Fibroblast of skin of right biceps (primary cell): ENCODE measurements at places on chromosomes 16 and 17.
A peak's percentile ranks its signal among the peaks of the same experiment; 100 is the strongest.

DNA sequence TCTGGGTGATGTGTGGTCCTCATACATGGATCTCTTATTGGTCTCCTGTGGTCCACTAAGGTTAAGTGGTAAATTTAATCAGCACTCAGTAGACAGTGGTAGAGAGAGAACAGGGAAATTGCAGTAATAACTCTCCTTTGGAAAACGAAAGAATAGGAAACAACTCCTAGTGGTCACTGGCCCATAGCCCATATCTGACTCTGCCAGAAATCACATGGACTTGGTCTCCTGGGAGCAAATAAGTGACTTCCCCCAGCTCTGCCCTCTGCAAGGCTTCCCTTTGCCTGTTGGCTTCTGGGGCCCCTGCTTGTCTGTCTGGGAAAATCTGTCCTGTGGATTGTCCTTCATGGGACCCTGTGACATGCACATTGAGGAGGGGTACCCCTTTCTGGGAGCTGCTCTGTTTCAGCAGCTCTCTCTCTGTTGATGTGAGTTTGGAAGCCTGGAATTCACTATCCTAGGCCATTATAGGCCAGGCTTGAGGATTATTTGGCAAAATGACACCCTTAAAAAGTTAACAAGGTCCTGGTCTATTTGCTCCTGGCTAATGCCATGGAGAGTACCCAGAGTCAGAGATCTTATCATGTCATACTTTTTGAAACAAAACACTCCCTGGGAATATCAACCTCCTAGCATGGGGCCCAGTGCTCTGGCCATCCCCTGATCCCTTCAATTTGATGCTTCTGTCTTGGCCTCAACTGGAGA, 58.0 kb upstream of the HNF1B start:
- DNase-seq: peak; percentile 73

DNA sequence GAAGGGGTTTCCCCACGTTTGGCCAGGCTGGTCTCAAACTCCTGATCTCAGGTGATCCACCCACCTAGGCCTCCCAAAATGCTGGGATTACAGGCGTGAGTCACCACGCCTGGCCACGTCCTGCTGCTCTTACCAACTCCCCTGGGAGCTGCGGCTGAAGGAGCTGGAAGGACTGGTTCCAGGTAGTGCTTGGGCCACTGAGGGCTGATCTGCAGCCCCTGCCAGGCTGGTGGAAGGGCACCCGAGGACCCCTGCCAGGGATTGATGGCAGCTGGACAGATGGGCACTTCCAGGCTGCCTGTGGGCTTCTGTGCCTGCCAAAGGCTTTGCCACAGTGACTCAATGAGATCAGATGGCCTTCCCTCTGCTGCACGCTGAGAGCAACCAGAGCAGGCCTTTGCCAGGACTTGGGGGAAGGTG, 2.3 kb downstream of the OXLD1 start:
- no peak for DNase-seq

GRCh38 chr16:74107795-74108610, 188.6 kb upstream of the PSMD7 start:
- peak; percentile 44 for DNase-seq

- DNase-seq: no peak
These were observed 54.0 kb downstream of the TMEM132E start for GRCh38 chr17:34633351-34633750.

DNA sequence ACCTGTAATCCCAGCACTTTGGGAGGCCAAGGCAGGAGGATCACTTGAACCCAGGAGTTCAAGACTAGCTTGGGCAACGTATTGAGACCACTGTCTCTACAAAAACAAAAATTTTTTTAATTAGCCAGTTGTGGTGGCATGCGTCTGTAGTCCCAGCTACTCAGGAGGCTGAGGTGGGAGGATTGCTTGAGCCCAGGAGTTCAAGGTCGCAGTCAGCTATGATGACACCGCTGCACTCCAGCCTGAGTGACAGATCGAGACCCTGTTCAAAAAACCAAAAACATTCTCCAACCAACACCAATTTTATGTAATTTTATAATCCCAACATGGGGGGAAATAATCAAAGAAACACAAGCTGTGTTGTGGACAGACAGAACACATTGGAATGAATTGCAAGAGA, 54.6 kb upstream of the TNRC6A start:
- DNase-seq: no peak

DNA sequence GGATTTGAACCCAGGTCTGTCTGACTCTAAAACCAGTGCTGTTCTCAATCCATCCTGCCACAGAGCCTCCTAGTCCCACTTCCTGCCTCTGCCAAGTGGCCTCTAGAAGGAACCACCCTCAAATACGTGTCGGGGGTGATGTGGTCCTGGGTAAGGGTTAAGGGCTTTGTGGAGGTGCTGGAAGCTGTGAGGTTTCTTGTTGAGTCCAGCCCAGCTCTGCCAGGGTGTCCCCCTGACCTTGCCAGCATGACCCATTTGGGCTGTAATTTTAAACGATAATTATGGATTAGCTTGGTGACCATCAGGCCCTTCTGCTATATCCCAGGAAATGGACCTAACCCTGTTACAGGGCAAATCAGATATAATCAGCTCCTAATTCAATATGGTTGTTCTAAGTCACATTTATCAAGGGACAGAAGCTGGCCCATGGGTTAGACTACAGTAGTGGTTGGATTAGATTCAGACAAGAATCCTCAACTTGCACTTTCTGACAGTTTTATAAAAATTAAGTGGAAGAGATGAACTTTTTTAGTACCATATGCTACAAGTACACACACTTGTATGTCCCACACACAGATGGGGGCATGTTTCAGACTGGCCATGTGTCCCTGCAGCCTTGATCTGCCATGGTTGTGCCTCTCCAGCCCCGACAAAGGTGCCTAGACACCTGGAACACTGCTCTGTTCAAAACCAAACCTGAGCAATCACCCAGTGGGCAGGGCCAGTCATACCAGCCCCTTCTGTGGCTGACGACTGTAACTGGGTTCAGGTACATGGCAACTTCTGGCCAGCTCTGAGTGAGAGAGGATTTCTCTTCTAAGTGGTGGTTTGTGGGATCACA, 48.0 kb downstream of the SMPD3 start:
- DNase-seq: no peak

- no peak for DNase-seq
These were observed 71.5 kb upstream of the RCVRN start for GRCh38 chr17:9976283-9977179.

- no peak for DNase-seq
These were observed 7.3 kb upstream of the SLC5A10 start for GRCh38 chr17:18944646-18945045.

- DNase-seq: no peak
These were observed 588.7 kb downstream of the RBFOX1 start for GRCh38 chr16:7921345-7921744.

- DNase-seq: peak; percentile 19
These were observed 6.2 kb upstream of the CRYBA1 start for GRCh38 chr17:29240477-29240876.

- no peak for DNase-seq
These were observed 1.9 kb upstream of the PITPNM3 start for GRCh38 chr17:6558276-6558675.

DNA sequence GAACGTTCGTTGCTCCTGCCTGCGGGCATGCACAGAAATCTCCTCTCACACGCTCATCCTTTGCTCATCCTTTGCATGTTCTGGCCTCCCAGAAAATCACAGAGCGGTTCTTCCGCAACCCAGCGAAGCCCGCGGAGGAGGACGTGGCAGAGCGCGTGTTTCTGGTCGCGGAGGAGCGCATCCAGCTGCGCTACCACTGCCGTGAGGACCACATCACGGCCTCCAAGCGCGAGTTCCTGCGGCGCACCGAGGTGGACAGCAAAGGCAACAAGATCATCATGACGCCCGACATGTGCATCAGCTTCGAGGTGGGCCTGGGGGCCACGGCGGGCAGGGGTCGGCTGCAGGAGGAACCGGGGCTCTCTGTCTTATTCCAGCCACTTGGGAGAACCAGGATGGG, 9.6 kb upstream of the KATNB1 start:
- no peak for DNase-seq

DNA sequence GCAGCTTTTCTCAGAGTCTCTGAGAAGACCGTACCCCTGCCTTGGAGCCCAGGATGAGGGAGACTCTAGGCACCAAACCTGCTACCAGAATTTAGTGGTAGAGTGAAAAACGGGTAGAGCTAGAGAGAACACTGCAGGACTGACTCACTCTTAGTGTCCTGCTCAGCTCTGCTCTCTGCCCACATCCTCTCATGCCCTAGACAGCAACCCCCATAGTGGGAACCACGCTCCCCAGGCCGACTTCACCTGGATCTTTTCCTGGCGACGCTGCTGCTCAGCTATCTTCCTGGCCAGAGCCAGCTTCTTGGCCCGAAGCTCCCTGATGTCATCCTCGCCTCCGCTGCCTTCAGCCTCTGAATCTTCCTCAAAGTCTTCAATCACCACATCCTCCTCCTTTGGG, 26.7 kb downstream of the HIC1 start:
- peak; percentile 75 for DNase-seq

- DNase-seq: peak; percentile 95
These were observed 14.7 kb downstream of the TNS4 start for GRCh38 chr17:40486522-40487370.

GRCh38 chr16:85334718-85335583, 222.7 kb upstream of the CIBAR2 start:
- no peak for DNase-seq

DNA sequence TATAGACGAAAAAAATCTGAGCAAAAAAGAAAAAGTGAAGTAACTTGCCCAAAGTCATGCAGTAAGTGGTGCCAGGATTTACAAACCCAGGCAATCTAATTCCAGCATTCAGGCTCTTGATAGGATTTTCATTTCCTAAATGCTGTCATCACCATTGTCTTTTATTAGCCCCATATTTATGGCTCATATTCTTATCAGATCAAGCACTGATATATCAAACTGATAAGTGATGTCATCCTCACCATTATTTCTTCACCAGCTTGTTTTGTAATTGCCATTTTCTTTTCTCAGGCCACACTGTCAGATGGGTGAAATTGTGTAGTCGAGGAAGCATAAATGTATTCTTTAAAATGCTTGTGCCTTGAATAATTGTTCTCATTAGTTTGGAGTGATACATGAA, 1.3 kb downstream of the RAD51C start:
- no peak for DNase-seq

GRCh38 chr16:303760-304505, 21.0 kb downstream of the PDIA2 start:
- no peak for DNase-seq

- peak; percentile 35 for DNase-seq
These were observed 115.7 kb upstream of the IRX3 start for GRCh38 chr16:54402270-54402669.

- no peak for DNase-seq
These were observed 10.7 kb upstream of the SMTNL2 start for GRCh38 chr17:4573669-4574068.
